Activated T-cell treated with anti-CD3 and anti-CD28 coated beads for 48 hours (primary cell): ENCODE measurements at places on chromosomes 3 and 15.

- DNase-seq, result no peak
These were observed 106.3 kb downstream of the STAG1 start for GRCh38 chr3:136645915-136646314.

GRCh38 chr15:90234096-90234988 lies at the start of gene GDPGP1:
Gene GDPGP1, plus strand, starts transcription at chr15:90234209. Its CDS starts 6,700 bp downstream, at chr15:90240909.
- no peak for DNase-seq

DNA sequence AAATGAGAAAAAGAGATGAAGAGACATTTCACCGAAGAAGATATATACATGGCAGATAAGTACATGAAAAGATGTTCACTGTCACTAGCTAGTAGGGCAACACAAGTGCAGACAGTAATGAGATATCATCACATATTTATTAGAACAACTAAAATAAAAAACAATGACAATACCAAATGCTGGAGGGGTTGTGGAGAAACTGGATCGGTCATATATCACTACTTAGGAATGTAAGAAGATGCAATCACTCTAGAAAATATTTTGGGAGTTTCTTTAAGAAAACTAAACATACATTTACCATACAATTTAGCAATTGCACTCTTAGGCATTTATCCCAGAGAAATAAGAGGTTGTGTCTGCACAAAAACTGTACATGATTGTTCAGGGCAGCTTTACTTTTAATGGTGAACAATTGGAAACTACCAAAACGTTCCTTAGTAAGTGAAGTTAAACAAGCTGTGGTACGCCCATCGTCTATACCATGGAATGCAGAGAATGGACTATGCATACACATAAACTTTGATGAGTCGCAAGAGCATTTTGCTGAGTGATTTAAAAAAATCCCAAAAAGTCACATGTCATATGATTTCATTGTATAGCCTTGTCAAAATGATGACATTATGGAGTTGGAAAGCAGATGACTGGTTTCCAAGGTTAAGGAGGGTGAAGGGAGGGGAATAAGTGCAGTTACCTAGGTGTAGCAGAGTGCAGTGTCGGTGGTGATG lies 149.0 kb upstream of the UBE3A start:
- no peak for DNase-seq

DNA sequence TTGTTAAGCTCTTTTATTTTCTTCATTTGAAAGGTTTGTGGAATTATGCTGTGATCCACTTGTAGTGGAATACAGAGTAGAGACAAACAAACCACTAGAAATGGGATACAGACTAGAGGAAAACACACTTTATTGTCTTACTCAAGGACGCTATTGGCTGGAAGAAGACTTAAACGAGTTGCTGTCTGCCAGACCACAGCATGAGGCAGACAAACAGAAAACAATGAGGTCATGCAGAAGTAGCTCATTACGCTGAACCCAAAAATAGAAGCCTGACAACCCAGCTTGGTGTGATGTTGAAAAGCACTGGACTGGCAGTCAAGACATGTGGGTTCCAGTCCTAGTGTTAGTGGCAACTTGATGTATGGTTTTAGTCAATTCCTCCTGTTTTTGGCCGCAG lies 62.4 kb upstream of the P3H2 start:
- DNase-seq, result no peak
